ENCODE measurements at places on chromosomes 7 and 10.
A peak's percentile ranks its signal among the peaks of the same experiment; 100 is the strongest.

GRCh38 chr10:116044801-116045248 lies 228.2 kb downstream of the GFRA1 start:
- DNase-seq: peak; percentile 72

- no peak for DNase-seq
These were observed 237.1 kb upstream of the FAM3C start for GRCh38 chr7:121633186-121633585.

GRCh38 chr7:23907012-23907411 lies 197.0 kb downstream of the STK31 start:
- no peak for DNase-seq

DNA sequence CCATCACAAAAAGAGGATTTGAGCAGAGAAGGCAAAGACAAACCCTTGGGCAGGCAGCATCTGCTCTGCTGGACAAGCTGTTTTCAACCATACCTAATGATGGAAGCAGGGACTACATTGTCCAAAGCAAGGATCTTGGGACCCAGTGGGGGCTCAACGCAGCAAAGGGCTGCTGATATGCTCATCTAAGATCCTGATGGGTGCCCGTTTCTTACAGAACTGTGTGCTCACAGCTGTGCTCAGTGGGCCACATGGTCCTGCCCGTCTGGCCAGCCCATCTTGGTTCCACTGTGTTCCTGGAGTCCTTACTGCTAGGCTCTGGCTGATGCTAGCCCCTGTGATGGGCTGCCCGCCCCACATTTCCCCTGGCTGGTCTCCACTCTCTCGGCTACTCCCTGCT lies 36.1 kb downstream of the GPRIN2 start:
- no peak for DNase-seq

- no peak for DNase-seq
These were observed 373.9 kb downstream of the SFMBT2 start for GRCh38 chr10:7036951-7037350.

- peak; percentile 38 for DNase-seq
These were observed 37.1 kb downstream of the MTURN start for GRCh38 chr7:30171766-30172447.

GRCh38 chr7:134120405-134120804 lies 6.7 kb upstream of the LRGUK start:
- DNase-seq: no peak
